ENCODE measurements at places on chromosomes 4 and X.
A peak's percentile ranks its signal among the peaks of the same experiment; 100 is the strongest.

DNA sequence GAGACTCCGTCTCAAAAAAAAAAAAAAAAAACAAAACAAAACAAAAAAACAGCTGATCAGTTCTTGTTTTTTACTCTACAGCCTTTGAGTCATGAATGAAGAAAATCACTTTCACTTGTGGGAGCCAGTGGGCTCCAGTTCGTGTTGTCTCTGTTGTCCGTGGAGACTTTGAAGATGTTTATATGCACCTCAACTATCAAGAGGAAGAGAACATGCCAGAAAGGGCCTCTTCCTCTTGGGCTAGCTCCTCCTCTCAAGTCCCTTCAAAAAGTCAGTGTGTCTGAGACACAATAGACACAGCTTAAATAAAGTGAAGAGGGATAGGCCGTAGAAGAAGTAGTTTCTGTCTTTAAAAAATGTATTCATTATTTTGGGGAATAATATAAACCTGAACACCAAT is 182.7 kb downstream of the KDR start:
- DNase-seq: no peak

DNA sequence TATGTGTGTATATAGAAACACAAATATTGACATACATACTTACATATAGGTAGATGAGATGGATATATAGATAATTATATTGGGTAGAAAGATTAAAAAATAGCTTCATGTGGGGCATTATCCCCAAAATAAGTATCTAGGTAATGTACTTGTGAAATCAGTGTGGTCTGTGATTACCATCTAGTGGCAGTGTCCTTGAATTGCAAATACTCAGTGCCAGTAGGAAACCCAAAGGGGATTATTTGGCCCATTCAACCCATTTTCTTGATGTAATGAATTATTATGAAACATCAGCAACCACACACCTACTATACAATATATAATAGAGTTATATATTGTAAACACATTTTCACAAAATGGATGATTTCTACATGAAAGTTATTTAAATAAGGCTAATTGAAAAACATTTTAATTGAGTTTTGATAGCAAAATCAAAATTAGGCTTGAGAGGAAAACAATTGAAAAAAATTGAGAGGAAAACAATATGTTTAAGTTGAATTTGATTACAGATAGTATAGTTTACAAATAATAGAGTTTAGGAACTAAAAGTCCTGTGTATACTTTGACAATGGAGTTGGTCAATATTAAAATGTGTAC is 389.4 kb downstream of the GALNTL6 start:
- no peak for DNase-seq

GRCh38 chrX:103586314-103586646 is 965 bp downstream of the TCEAL4 start:
- DNase-seq: peak; percentile 41

GRCh38 chr4:9903317-9903716 is 118.0 kb downstream of the SLC2A9 start:
- no peak for DNase-seq

- no peak for DNase-seq
Measured at GRCh38 chrX:119391279-119391678, 7.9 kb upstream of the SLC25A43 start.

GRCh38 chr4:42445038-42445437 is 47.8 kb downstream of the SHISA3 start:
- DNase-seq: no peak

- DNase-seq: no peak
Measured at GRCh38 chrX:44253575-44253942, 89.9 kb downstream of the EFHC2 start.

DNA sequence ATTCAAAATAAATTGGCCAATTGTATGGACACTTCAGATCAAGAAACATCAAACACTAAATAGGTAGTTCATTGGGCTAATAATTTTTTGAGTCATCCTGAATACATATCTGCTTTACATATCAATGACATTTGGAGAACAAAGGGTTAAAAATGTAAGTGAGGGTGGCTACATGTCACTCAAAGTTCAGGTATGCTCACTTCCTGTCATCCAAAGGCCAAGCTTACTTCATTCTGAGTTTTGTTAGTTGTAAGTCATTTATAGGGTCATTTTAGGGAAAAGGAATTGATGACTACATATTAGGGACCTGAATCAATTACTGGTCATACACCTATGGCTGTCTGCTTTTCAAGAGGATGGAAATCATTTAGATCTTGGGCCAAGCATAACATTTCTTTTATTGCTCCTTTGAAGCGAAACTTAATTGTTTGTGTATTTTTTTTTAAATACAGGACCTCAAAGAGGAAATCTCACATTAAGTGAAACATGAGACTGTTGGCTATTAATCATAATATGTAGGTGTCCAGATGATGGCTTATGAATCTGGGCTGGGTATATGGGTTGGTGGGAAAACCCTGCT is 119.2 kb upstream of the LEF1 start:
- DNase-seq: no peak

DNA sequence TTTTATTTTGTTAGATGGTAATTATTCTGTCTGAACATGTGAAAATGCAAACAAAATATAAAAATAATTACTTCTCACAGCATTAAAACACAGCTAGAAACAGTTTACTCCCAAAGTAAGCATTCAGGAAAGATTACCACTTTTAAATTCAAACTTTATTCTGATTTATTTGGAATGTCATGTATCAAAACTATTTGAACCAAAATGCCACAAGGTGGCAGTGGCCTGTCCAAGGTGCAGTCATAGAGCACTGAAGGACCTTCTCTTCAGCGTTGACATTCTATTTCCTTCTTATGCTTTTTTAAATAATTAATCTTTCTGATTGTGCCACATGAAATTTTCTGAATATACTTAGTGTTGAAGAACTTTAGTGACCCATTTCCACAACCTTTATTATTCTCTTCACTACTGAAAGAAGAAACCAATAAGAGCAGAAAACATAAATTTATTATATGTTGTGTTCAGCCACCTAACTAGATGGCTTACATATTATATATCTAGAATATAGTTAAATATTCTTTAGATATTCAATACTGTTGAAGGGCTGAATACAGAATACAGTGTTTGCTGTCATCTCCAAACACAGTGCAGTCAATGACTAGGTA is 283.6 kb downstream of the CFAP299 start:
- no peak for DNase-seq

DNA sequence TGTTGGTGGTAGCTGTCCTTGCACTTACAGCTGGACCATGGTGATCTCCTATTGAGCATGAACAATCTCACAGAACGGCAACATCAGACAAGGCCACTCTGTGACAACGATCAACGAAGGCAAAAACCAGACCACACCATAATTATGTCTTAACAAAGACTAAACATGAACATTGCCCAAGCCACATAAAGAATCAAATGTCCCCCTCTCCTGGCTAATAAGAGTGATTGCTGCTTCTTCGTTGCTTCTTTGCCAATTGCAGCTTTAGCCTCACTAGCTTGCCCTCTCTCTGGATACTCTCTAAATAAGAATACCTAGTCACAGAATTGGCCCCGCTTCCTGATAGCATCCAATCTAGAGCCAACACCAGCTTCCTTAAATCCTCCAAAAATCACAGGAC is 41.5 kb upstream of the PGRMC1 start:
- no peak for DNase-seq

- DNase-seq: no peak
Measured at GRCh38 chr4:138317175-138317748, 75.1 kb upstream of the SLC7A11 start.

GRCh38 chrX:30931920-30932319 is 42.9 kb upstream of the TAB3 start:
- no peak for DNase-seq

DNA sequence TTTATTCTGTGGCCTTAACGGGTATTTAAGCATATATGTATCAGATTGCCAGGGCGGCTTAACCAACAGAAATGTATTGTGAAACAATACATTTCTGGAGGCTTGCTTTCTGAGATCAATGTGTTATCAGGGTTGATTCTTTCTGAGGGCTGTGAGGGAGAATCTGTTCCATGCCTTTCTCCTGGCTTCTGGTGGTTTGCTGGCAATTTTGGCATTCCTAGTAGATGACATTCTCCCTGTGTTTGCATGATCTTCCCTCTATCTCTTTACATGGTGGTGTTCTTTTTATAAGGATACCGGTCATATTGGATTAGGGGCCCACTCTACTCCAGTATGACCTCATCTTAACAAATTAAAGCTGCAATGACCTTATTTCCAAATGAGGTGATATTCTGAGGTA is 16.9 kb upstream of the CEP135 start:
- no peak for DNase-seq

DNA sequence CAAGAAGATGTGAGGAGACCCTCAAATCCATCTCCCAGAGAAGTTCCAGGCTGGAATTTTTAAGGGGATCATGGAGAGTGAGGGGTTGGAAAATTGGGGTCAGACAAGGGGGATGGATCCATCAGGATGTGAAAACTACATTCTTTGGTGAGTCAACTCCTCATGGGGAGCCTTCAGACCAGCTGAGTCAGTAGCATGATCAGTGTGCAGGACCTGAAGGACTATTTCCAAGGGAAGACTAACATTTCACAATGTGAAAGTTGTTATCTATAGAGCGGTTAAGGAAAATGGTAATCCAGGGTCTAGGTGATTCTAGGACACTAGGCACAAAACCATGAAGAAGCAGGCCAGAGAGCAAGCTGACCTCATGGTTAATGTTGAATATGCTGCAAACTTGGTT is 38.6 kb upstream of the CEP135 start:
- no peak for DNase-seq

DNA sequence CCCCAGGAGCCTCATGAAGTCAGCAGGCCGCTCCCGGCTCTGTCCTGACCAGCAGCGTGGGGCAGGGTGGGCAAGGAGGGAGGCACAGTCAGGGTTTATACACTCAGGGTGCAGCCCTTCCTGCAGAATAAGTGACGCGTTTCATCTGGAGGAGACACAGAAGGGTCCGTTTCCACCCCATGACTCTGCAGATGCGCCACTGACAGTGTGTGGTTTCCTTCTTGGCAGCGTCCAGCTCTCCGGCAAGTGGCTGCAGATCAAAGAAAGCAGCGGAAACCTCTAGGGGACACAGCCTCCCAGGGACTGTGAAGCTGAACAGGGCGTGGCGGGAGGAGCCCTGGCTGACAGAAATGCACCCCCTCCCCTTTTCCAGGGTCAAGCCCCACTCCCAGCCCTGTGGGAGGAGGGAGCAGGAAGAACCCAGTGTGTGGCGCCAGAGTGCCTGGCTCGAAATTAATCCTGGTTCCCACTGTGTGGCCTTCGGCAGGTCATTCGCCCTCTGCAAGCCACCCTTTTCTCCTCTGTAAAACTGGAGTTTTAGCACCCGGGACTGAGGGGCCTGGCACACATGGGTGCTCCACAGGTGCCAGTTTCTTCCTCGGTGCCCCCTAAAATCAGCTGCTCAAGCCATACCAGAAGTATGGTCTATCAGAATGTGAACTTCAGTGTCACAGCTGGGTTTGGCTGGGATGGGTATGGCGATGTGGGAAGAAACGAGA is 17.3 kb upstream of the TBC1D14 start:
- peak; percentile 86 for DNase-seq

DNA sequence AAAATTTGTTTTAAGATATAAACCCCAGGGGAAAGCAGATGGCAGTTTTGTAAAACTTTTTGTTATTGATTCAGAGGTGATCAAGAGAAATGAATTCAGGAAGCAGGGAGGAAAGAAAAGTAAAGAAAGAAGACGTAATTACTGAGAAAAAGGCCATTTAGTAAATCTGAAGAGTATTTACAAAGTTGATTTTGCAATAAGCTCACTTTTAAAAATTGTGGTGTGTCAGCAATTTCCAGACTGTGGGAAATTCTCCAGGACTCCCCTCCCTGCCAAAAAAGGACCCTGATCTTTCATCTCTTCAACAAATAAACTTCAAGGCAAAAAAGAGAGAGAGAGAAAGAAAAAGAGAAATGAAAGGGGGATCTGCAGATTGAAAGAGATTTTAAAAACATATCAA is 36.6 kb downstream of the PCYT1B start:
- no peak for DNase-seq

DNA sequence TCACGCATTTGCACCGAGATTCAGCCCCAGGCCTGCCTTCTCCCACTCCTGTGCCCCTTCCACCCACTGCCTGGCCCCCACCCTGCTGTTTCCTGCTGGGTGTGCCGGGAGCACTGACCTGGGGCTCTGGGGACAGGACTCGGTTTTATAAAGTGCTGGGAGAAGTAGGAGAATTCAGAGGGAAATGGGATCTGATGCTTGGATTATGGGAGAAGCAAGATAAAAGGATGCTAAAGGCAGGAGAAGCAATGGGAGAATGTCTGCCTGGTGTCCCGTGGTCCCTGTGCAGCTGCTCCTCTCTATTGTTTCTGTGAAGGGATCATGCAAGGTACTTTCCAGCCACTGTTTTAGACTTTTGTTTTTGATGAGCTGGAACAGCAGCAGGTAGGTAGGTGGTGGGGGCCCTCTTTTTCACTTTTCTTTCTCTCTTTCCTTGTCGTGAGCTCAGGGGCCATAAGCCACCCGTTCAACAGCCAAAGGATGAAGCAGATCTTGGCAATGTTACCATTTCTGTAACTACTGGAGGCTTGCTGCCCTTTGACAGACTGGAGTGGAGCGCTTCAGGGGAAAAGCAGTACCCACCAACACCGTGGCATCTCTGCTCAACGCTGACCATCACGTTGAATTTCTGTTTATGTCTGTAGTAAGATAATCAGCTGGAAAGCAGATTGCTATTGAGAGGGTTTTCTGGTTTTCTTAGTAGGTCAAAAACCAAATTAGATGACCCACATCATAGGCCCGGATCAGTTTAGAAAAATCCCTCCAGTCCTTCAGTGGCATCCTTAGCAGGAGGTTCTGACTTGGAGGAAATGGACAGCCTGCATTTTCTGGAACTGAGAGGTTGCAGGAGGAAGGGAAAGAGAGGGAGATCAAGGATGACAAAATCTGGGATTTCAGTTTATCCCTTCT is 63.8 kb upstream of the ENPP6 start:
- DNase-seq: no peak

DNA sequence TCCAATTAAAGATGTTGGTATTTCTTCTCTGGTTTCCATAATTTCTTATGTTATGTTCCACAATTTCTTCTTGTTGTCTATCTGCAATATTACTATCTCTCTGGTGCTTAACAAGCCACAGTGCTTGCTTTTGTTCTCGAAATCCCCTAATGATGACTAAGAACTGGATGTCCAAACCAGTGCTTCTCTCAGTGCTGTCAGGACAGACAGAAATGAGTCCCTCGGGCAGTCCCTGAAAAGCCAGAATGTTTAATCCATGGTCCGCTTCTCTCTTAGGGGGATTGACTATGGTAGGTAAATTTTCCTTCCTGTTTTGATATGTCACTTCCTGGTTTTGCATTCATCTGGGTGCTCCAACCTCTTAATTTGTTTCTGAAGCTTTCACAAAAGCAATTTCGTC is 321.6 kb upstream of the PCDH10 start:
- no peak for DNase-seq

DNA sequence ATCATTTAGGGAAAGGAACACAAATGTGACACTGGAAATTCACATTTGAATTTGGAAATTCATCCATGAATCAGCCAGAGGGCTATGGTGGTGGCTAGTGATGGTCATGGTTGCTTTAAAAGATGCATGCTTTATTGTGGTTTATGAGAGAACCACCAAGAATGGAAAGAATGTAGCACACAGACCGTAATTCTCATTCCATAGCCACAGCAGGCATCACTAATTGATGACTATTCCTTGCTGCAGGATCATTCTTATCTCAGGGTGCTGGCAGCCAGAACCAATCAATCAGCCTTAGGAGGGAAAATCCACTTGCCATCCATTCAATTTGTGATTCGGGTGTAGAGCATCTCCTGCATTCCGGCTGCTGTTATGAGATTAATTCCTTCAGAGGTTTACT is 115.6 kb downstream of the DHRSX start:
- no peak for DNase-seq

GRCh38 chr4:48585401-48585800 is 95.3 kb downstream of the ZAR1 start:
- no peak for DNase-seq
